ENCODE measurements at places on chromosomes 2 and 18.

DNA sequence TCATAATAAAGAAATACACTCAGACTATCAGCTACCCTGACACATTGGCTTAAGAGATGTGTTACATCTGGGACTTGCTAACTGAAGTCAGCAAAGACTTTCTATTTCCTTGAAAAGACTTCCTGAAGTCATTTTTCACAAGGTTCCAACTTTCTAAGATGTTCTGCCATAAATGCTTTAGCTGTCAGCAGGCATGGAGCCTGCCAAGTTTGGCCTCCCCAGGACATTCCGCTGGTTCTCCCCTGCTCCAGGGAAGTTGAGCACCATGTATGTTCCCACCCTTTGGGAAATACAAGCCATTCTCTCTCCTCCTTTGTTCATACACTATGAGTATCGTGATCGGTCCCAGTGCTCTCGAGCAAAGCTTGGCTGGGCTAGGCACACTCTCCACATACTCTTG is 202.7 kb upstream of the CCDC68 start:
- no peaks in the 10 kb centered on the region for H3K4me1 ChIP-seq
- no peak overlapping the region for H3K4me3 ChIP-seq
- H3K27ac ChIP-seq = no peak overlapping the region
- no peaks in the 10 kb centered on the region for H3K27me3 ChIP-seq

DNA sequence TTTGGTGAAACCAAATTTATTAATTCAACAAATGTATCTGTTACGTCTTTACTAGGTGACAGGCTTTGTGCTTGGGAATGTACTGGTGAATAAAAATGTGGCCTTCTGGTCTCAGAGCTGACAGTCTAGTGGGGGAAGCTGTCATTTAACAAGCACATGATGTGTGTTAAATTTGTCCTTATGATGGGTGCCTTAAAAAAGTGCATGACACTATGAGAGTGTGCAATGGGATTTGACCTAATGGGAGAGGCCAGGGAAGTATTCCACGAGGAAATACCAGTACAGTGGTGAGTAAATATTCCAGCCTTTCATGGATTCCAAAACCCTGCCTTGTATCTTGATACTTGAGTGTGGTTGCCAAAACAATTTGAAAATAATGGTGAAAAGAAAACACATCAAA is 308.9 kb downstream of the PLCL1 start:
- peaks cover 43% of the 10 kb centered on the region for H3K4me1 ChIP-seq
- H3K36me3 ChIP-seq = no peaks in the 10 kb centered on the region
- no peak overlapping the region for H3K4me3 ChIP-seq
- peak overlapping the region; percentile 7 for H3K27ac ChIP-seq
- H3K27me3 ChIP-seq = no peaks in the 10 kb centered on the region

GRCh38 chr18:50274044-50274442 is 7.3 kb downstream of the MBD1 start:
- DNase-seq = no peak
- no peak overlapping the region for H3K27ac ChIP-seq
- H3K4me1 ChIP-seq = no peaks in the 10 kb centered on the region
- peaks cover 73% of the 10 kb centered on the region for H3K36me3 ChIP-seq
- no peaks in the 10 kb centered on the region for H3K27me3 ChIP-seq

- no peak for DNase-seq
- no peaks in the 10 kb centered on the region for H3K4me1 ChIP-seq
- H3K27ac ChIP-seq = no peak overlapping the region
- H3K4me3 ChIP-seq = no peak overlapping the region
- no peaks in the 10 kb centered on the region for H3K27me3 ChIP-seq
Observed at GRCh38 chr2:231276987-231277386, 78.6 kb downstream of the ARMC9 start.

GRCh38 chr2:88739985-88740600 is 48.6 kb downstream of the RPIA start:
- no peaks in the 10 kb centered on the region for H3K27me3 ChIP-seq
- H3K36me3 ChIP-seq = peaks cover 32% of the 10 kb centered on the region
- peak; percentile 64 for DNase-seq
- H3K4me1 ChIP-seq = no peaks in the 10 kb centered on the region
- no peak overlapping the region for H3K27ac ChIP-seq
- no peak overlapping the region for H3K4me3 ChIP-seq

GRCh38 chr2:99776906-99777646 is 287.3 kb upstream of the REV1 start:
- H3K27ac ChIP-seq = no peak overlapping the region
- H3K4me1 ChIP-seq = no peaks in the 10 kb centered on the region
- no peaks in the 10 kb centered on the region for H3K27me3 ChIP-seq
- no peaks in the 10 kb centered on the region for H3K36me3 ChIP-seq
- H3K4me3 ChIP-seq = no peak overlapping the region

DNA sequence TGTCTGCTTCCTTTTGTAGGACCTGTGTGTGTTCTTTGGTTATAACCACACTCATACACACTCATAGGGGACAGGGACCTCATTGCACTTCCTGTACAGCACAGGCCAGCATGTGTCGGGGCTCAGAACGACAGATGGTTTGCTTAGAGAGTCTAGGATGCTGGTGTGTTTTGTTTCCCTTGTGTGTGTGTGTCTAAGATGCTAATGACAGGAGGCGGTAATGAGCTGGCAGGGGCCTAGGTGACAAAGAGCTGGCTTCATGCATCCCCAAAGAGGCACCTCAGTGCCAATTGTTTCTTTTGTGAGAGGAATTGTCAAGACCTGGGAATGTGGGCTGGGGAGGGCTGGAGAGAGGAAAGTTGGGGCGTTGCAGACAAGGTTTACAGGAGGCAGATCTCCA is 66.6 kb downstream of the CELF4 start:
- H3K4me1 ChIP-seq = no peaks in the 10 kb centered on the region
- no peak overlapping the region for H3K4me3 ChIP-seq

GRCh38 chr2:137000811-137001210 is 235.5 kb downstream of the THSD7B start:
- H3K4me3 ChIP-seq = no peak overlapping the region
- H3K36me3 ChIP-seq = no peaks in the 10 kb centered on the region
- H3K27me3 ChIP-seq = no peaks in the 10 kb centered on the region
- H3K27ac ChIP-seq = no peak overlapping the region
- no peaks in the 10 kb centered on the region for H3K4me1 ChIP-seq
- DNase-seq = no peak

DNA sequence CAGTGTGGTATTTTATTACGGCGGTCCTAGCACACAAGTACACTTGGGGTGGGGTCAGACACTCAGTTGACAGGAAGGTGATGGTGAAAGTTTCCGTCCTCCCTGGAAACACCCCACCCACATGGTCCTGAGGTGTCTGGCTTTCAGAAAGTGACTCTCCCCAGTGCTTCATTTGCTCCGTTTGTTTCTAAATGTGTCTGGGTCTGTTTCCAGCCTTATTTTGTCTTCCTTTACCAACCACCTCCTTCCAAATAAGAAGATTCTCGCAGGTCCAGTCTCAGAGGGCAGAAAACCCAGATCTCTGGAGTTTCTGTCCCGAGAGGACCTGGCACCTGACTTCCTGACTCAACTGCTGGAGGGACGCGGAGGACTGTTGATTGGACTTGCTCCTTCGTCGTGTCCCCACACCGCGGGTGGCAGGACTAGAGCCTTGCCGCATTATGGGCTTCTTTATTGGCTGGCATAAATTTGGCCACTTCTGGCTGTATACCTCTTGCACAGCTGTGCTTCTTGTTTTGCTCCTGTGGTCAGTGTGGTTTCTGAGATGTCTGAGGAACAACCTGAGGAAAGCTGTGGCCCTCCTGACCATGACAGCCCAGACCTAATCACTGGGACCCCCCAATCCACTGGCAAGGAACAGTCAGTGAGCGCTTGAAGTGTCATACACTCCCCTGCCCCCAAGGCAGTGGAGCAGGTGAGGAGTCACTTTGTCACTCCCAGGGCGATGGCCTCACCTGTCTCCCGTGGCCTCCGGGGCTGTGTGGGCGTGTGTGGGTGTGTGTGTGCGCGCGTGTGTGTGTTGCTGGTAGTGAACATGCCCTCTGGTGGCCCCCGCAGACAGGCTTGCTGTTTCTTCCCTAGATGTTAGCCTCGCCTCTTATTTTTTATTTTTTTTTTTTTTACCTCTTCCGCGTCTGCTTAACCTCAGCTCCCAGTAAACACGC is 45.6 kb downstream of the MEX3C start:
- H3K4me1 ChIP-seq = no peaks in the 10 kb centered on the region
- H3K27me3 ChIP-seq = no peaks in the 10 kb centered on the region
- no peak overlapping the region for H3K27ac ChIP-seq
- DNase-seq = no peak
- H3K36me3 ChIP-seq = no peaks in the 10 kb centered on the region
- no peak overlapping the region for H3K4me3 ChIP-seq
